Activated naive CD4-positive, alpha-beta T cell treated with anti-CD3 and anti-CD28 coated beads, Interleukin-2, amount 50 U/mL, for 16 hours (primary cell): ENCODE measurements at places on chromosomes 6 and 20.

DNA sequence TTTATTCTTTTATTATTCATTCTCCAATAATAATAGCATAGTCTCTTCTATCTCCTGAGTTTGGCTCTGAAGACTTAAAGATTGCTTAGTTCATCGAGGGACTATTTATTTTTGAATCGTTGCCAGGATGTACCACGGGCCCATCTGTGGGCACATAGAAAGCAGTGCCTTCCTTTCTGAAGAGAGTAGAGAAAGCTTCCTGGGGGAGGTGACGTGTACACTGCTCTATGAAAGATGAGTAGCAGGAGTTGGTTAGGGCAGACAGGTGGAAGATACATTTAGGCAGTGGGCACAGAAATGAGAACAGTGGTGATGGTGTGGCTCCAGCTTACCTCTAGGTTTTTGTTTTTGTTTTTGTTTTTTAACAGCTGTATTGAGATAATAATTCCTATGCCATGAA lies 98.4 kb downstream of the CDKAL1 start:
- no peak for DNase-seq

DNA sequence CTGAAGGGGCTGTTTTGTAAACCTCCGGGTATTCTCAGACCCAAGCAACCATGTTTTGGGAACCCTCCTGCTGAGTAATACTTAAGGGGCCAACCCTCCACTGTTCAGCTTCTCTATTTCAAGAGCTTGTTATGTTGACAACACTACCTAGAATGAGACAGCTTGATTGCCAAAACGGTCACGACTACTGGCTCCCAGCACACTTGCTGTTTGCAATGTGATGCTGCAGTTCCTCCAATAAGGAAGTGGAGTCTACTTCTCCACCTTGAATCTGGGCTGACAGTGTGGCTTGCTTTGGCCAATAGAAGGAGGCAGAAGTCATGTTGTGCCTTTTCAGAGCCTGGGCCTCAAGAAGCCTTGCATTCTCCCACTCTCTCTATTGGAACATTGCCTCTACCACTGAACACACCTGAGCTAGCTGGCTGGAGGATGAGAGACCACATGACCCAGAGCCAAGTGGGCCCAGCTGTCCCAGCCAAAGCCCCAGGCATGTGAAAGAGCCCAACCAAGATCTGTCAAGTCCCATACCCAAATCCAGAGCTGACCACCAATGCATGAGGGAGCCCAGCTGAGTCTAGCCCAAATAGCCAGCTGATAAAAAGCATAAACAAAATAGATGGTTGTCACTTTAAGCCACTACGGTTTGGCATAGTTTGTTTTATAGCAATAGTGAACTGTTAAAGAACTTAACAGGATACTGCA lies 108.0 kb downstream of the PRND start:
- DNase-seq = no peak

DNA sequence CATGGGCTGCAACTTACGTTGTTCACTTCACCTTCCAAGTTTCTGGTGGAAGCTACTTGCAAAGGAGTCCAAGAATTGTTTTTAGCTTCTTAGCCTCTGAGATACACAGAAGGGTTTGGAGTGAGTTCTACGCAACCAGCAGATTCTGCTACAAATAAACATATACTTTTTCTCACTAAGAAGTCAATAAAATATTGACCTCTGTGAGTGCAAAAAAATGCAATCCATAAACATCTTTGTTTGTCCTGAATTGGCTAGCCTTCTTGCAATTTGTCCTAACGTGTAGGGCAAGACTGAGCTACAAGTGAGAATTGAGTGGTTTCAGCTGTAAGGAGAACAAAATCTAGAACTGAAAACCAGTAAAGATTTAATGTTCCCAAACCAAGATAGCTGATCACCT lies 26.2 kb upstream of the E2F3 start:
- DNase-seq = no peak

DNA sequence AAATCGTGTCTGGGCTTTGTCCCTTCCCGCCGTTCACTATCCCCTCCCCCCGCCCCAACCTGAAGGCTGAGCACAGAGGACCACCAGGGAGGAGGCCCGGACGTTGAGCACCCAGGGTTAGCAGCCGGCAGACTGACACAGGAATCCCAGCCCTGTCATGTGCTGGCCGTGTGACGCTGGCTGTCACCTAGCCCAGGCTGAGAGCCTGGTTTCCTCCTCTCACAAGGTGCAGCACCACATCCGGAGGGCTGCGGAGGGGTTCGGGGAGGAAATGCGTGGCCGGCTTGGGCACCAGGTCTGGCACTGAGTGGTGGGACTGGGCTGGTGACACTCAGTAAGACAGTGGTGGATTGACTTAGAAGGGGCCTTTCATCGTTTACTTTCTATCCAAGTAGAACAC lies 4.6 kb upstream of the LSM14B start:
- DNase-seq = peak; percentile 34

GRCh38 chr6:106370639-106371038 lies 10.1 kb downstream of the CRYBG1 start:
- DNase-seq = no peak

DNA sequence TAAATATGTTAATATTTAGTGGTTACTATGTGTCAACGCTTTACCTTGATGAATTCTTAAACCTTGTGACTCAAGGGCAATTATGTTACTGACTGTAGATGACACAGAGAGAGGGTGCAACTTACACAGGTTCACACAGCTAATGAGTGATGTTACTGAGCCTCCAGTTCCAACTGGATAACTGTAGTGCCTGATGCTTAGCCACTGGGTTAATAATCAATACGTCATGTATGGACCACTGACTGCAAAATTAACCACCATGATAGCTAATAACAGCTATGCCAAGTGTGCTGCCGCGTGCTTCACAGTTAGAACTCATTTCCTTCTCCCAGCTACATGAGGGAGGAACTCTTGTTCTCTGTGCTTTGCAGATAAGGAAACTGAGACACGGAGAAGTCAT lies 45.4 kb downstream of the SIRPA start:
- DNase-seq = no peak

- DNase-seq = no peak
Measured at GRCh38 chr6:145502416-145502815, 232.9 kb downstream of the EPM2A start.

- DNase-seq = no peak
Measured at GRCh38 chr6:73180076-73180738, 45.1 kb downstream of the KHDC1L start.

- DNase-seq = no peak
Measured at GRCh38 chr6:28776269-28777146, 147.3 kb downstream of the TRIM27 start.

GRCh38 chr6:4747588-4747987 lies 28.6 kb upstream of the CDYL start:
- DNase-seq = no peak

GRCh38 chr6:106126482-106126881 lies 40.3 kb downstream of the PRDM1 start:
- no peak for DNase-seq

GRCh38 chr6:10409731-10410206 lies 5.1 kb downstream of the TFAP2A start:
- DNase-seq = no peak

DNA sequence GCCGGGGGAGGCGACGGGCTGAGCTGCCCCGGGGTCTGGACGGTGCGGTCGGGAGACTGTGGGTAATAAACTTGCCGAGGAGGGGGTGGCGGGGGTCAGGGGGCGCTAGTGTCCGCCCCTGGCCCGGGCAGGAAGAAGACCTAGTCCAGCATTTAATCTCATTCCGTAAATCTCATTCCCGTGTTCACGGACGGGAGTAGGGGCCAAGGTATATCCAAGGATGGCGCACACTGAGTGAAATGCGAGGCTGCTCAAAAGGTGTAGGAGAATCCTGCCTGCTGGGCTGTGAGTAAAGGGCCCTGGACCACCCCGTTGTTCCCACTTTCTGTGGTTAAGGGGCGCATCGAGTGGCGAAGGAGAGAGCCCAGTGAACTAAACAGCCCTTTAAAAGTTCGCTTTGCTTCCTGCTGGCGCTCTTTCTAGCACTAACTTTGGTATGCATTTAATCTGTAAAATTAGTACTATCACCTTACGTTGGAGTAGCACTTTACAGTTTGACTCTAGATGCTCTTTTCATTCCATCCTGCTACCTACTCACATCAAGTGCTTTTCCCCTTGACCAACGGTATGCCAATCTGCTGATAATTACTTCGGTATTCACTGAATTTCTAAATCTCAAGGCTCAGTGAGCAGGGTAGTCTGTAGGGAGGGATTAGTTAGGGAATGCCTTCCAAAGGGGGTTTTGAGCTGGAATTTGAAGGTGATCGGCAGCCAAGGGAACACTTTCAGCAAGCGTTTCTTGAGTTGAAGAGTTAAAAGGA lies 730 bp downstream of the PARD6B start:
- DNase-seq = no peak

GRCh38 chr20:63778034-63778752 lies 38.6 kb downstream of the SLC2A4RG start:
- no peak for DNase-seq

DNA sequence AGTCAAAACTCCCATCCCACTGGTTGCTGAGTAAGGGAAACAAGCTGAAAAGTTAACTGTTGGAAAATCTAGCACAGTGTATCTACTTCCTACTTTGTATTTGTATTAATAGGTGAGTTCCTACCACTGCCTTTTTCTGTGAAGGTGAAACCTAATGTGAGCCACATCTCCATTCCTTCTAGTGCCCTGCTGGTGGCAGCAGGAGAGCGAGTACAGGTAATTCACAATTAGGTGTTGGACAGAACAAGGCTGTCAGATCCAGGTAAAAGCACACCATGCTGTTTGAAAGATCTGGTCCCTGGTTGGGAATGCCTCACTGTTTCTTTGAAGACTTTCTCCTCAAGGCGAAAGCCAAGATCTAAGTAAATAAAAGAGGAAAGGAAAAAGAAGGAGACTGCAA lies 528.4 kb downstream of the PKHD1 start:
- DNase-seq = no peak

- no peak for DNase-seq
Measured at GRCh38 chr6:148493424-148493823, 150.8 kb downstream of the SASH1 start.

DNA sequence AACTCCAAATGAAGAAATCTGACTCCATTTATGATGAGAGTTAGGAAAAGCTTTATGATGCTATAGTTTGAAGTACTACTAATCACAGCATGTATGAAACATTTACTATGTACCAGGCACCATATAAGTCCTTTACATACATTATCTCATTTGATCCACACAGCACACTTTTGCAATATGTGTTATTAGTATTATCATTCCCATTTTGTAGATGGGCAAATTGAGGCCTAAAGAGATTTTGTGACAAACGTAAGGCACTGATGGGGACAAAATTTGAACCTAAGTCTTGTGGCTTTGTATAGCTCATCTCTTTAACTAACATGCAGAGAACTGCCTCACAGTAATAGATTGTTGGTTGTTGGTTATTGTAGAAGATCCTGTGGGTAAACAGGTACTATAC lies 14.2 kb upstream of the TNFRSF21 start:
- DNase-seq = no peak

DNA sequence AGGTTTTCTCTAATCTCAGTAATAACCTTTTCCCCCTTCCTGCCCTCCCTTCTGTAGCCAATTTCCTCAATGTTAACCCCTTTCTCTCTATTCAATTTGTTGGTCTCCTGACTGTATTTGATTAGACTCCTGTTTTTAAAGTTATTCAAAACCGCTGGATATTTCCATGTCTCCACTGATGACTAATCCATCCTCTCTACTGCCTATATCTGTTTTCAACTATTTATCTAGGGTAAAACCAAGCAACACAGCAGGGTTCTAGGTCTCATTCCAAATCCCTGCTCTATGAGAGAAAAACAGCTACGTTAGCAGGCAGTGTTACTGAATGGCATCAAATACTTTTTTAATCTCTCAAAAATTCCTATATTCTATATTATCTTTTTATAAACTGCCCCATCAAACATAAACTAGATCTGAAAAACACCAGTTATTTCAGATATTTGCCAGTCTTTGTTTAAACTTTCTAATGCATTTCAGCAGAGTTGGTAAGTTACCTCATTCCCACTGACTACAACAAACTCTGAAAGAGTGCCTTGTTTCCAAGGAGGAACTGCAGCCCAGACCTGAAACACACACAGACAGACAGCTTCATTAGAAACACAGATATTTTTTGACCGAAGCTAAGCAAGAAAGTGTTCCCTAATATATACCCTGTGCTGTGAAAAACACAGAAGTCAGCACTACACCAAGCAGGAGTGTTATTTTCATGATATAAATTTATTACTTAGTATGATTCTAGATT lies 8.2 kb downstream of the RTN4IP1 start:
- no peak for DNase-seq

GRCh38 chr6:163608204-163608644 lies 193.7 kb downstream of the QKI start:
- no peak for DNase-seq

GRCh38 chr6:159633196-159633595 lies 59.8 kb downstream of the SOD2 start:
- DNase-seq = no peak

- no peak for DNase-seq
Measured at GRCh38 chr6:47438481-47439347, 38.9 kb upstream of the CD2AP start.

DNA sequence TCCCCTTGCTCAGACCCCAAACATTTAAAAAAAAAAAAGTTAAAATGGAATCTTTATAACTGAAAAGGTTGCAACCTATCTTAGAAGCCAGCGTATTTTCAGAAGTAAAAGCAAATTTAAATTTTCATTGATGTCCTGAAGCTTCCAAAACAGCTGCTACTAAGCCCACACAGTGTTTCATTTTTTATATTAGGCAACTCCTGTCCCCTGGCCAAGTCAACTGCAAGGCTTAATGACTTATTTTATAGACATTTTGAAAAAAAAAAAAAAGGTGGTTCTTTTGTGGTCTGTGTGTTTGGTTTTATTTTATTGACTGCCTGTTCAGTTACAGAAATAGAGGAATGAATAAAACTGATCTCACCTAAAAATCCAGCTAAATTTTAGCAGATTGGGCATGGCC lies 13.0 kb downstream of the CFAP61 start:
- no peak for DNase-seq

DNA sequence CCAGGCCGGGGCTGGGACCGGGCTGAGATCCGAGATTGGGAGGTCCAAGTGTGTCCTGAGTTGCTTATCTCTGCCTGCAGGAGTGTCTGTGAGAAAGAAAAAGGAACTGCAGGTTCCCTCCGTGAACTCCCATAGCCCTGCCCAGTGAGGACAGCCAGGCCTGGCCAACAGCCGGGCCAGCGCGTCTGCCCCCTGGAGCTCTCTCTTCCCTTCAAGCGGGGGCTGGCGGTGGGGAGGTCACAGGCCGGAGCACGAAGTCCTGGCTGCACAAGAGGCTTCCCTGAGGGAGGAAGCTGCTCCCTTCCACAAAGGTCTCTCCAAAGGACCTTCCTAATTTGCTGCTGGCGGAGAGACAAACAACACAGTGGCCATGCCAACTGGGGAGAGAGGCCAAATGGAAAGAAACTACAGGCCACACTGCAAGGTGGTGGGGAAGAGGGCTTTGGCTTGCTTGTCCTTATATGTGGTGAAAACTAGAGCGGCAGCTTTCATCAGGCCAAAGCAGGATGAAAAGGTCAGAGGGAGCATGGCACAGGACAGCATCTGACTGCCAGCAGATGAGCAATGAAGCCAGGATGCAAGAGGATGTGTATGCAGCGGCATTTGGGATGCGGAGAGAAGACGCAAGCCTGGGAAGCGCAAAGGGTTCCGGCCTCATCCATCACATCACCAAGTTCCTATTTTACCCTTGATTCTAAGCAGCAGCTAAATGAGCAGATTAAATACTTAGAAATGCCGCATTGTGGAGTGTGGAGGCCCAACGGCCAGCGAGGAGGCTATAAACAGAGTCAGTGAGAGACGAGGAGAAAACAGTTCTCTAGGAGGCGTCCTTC lies 260.0 kb downstream of the ERMARD start:
- DNase-seq = no peak

- DNase-seq = no peak
Measured at GRCh38 chr6:116205281-116205680, 48.6 kb downstream of the TSPYL4 start.

- no peak for DNase-seq
Measured at GRCh38 chr20:48679599-48679998, 148.2 kb downstream of the PREX1 start.
